Ecto neural progenitor cell (in vitro differentiated cells): ENCODE measurements at places on chromosomes 12 and 14.

- DNase-seq = no peak
Measured at GRCh38 chr12:14211947-14212387, 153.5 kb upstream of the ATF7IP start.

DNA sequence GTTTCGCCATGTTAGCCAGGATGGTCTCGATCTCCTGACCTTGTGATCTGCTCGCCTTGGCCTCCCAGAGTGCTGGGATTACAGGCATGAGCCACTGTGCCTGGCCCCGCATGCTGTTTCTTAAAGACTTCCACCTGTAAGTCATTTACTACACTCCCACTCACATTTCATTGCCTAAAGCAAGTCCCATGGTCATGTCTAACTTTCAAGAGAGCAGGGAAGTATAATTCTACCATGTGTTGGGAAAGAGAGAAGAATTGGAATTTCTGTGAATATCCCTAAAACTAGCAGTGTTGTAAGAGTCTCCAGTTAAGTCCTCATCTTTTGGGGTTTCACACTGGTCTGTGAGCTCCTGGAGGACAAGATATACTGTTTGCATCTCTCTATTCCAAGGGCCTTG is 139.7 kb downstream of the EMP1 start:
- DNase-seq = no peak

GRCh38 chr12:10279937-10280336 is 27.7 kb upstream of the KLRD1 start:
- DNase-seq = no peak

DNA sequence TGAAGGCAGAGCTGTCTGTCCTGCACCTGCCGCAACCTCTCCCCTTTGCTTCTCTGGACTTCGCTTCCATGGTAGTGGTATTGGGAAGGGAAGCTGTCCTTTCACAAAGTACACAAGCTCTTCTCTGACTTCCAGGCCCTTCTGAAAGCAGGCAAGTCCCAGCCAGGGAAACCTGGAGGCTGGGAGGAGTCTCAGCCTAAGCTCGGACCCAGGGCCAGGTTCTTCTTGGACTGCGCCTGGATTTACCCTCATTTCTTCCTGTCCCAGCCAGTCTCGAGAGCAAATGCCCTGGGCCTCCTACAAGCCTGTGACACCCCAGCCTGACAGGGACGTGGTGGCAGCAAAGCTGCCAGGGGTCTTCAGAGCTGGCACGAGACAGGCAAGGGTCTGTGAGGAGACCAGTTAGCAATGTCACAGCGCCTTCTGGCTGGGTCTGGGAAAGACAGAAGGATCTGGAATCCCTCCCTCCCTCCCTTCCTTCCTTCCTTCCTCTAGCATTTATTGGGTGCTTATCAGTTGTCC is 22.4 kb downstream of the ISCA2 start:
- no peak for DNase-seq

- DNase-seq = no peak
Measured at GRCh38 chr12:120399531-120399930, 30.6 kb upstream of the MSI1 start.

GRCh38 chr12:14976658-14977057 is 3.8 kb downstream of the PDE6H start:
- no peak for DNase-seq
